ENCODE measurements at places on chromosomes 7 and 10.
A peak's percentile ranks its signal among the peaks of the same experiment; 100 is the strongest.

DNA sequence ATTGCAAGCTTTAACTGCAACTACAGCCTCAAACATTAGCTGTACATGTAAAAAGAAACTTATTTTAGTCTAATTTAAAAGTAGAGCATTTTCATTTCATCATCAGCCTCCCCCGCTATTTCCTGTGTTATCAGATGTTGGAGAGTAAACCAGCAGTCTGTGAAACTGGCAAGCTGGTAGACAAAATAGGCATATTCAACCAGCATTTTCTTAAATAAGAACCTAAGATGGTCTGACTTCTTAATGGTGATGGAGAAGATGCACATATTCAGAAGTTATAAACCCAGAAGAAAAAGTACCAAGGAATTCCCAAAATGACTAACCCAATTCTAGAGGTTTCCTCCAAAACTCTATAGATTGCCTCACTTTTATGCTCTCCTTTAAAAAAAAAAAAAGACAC lies 24.9 kb downstream of the PIK3AP1 start:
- DNase-seq: no peak

GRCh38 chr10:126930883-126931503 lies 25.8 kb downstream of the DOCK1 start:
- DNase-seq: no peak

DNA sequence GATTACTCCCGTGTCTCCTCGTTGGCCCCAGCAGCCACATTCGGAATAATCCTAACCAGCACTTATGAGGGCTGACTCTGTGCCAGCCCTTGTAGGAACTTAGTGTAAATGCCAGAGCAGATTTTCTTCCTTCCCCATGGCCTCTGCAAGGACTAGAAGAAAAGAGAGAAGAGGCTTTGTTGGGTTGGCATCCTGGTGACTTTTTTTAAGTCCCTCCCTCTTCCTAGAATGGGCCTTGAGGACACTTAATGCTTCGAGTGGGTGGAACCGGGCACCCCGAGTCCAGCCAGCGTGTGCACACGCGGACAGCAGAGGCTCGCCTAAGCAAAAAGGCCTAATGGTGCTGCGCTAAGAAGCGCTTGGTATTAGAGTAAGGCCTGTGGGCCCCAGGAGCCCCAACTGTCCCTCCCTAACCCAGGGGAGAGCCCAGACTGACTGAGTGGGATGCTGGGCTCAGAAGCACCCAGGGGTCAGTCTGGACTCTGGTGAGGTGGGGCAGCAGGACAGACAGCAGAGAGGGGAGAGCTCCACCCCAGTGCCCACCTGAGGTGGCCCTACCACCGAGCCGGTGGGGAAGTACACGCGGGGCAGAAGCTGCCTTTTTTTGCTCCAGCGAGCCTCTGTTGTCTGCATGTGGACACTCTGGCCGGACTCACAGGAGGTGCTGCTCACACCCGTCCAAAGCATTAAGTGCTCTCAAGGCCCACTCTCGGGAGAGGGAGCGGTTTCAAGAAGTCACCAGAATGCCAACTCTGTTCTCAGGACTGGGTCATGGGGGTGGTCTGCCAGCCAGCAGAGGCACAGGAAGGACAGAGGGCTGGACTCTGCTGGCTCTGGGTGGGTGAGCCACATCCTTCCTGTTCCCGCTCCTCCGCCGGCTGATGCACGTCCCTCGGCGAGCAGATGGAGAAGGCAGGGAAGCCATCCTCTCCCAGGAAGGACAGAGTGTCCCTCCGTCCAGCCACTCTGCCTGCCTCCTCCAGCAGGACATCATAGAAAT lies 12.5 kb downstream of the ITPRIP start:
- no peak for DNase-seq

DNA sequence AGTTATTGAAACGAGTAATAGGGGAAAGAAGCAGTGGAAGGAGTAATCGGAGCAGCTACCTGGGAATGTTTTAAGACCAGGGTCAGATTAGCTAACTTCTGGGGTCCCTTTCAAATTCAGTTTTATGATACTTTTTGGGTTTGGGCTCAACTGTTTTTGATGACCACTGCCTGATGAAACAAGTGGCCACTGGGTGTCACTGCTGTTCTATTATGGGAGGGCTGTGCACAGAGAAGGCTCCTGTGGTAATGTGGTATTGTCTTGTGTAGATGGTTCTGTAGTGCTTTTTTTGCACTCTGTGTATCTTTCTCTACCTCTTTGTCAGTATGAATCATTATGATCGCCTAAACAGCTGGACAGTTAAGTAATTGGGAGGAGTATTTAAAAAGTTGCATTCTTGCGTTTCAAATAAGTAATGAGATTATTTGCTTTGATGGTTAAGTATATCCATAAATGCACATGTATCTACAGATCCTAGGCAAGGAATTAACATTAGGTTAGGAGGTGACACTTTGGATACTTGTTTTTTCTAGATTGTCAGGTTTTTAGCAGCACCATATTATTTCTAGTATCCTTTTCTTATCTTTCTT lies 128.4 kb downstream of the ABCA13 start:
- no peak for DNase-seq

DNA sequence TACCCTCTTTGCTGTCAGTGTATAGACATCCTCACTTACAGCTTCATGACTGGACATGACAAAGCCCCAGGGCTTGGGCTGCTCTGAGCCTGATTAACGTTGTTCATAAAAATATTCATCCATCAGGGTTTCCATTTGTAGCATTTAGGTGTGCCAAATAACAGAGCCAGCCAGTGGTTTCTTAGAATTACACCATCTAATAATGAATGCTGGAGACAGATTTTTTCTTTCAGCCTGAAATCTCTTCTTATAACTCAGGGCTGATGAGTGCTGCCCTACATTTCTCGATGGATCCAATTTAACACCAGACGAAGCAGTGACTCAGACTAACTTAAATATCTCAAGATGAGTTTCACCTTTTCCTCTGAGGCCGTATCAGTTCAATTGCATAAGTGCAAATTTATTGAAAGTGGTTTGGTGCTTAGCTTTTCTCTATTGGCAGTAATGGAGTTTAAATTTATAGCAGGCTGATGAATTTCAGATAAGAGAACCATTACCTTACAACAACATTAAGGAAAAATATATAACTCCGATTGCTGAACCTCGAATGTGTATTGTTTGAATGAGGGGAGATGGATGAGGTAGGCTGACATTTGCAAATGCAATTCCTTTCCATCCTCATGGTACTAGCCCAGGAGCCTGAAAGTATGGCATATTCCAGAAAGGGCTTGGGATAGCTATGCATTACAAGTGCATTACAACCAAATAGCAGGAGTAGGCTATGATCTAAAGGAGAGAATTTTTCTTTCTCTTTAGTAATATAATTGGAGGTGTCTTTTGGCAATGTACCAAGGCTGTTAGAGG lies 900.6 kb downstream of the KCNMA1 start:
- DNase-seq: no peak

DNA sequence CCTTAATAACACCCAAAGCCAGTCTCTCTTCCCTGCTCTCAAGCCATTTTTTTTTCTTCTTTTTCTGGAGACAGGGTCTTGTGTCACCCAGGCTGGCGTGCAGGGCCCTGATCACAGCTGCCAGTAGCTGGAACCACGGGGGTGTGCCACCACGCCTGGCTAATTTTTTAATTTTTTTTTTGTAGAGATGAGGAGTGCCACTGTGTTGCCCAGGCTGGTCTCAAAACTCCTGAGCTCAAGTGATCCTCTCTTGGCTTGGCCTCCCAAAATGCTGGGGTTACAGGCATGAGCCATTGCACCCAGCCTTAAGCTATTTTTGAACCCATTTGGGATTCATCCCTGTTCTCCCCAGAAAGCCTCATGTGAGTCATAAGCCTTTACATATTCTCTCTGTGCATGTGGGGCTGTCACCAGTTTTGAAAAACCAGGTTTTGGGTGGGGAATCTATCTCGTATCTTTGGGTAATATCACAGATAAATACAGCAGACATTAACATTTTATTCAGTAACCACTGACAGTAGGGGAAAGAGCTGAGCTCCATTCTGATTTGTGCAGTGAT lies 15.5 kb downstream of the ZNF487 start:
- DNase-seq: no peak

- DNase-seq: peak; percentile 89
Measured at GRCh38 chr10:110501142-110501937, 3.6 kb downstream of the DUSP5 start.

DNA sequence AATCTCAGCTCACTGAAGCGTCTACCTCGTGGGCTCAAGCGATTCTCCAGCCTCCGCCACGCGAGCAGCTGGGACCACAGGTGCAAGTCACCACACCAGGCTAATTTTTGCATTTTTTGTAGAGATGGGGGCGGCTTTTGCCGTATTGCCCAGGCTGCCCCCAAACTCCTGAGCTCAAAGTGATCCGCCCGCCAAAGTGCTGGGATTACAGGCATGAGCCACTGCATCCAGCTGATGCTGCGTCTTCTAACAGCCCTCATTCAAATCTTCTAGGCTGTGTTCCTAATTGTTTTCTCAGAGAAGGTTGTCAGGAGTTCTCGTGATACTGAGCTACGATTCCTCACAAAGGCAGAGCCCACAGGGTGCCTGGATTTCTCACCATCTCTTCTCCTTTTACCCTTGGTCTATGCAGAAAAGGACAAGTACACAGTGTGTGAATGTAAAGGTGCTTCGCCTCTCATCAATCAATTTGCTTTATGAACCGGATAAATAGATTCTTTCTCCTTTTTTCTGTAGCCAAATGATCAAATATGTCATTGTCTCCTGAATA lies 247.3 kb upstream of the PTN start:
- no peak for DNase-seq

DNA sequence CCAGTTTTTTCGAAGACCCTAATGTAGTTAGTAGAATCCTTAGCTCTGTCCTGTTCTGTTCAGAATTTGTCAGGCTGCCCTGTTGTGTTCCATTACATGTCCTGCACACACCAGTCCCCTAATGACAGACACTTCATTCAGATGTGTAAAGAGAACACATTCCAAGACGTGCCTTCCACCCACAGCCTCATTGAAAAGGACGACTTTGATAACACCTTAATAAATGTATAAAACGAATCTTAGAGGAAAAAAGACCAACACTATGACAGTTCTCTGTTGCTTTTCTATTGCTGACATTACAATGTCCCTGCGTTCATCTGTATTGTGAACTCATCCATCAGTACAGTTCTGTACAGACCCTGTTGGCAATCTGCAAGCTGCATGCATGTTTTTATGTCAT lies 3.5 kb downstream of the LRRTM3 start:
- DNase-seq: no peak

- DNase-seq: no peak
Measured at GRCh38 chr7:108499566-108499965, 26.4 kb downstream of the PNPLA8 start.

- peak; percentile 94 for DNase-seq
Measured at GRCh38 chr7:101085162-101085964, at the start of gene TRIM56. Gene TRIM56 (plus strand): TSS chr7:101085481. CDS start chr7:101087313, 1,832 bp downstream.

DNA sequence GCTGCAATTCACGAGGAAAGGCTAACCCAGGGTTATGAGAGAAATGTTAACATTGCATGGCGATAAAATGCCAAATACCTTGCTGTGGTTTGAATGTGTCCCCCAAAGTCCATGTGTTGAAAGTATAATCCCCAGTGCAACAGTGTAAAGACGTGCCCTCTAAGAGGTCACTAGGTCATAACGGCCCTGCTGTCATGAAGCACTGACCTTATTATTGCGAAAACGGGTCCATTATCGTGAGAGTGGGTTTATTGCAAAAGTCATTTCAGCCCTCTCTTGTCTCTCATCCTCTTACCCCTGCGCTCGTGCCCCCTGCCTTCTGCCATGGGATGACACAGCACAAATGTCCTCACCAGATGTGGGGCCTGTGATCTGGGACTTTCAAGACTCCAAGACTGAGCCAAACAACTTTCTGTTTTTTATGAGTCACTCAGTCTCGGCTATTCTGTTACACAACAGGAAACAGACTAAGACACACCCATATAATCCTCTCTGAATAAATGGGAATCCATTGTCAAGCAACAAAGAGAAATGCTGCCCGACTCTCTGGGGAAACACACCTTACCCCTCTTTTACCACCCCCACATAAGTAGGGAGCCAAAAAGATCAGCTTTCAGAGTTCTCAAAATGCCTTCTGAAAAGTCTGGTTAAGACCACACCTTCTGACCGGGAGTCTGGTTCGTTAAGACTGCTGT lies 73.1 kb upstream of the UCN3 start:
- DNase-seq: peak; percentile 53

GRCh38 chr10:114704679-114705078 lies 46.6 kb upstream of the ABLIM1 start:
- DNase-seq: no peak

Measured in mucosa of descending colon (tissue), 3 donors.